ENCODE measurements at places on chromosomes 4 and X. TPM values are rescaled to one million over a fixed set of nuclear protein-coding genes. Genes with fewer than 3 reads are reported as not detected.

Gene ADGRG4
- total RNA-seq: not detected

Gene MAGED4
- 38.1 TPM for total RNA-seq

Gene CLNK
- total RNA-seq: not detected

Gene USP11
- total RNA-seq: 53.0 TPM

Gene KCNE5
- total RNA-seq: 0.33 TPM

Gene GSX2
- 0.12 TPM for total RNA-seq

Gene PRMT9
- 12.7 TPM for total RNA-seq

Gene F11
- total RNA-seq: not detected

Gene SCML2
- 1.5 TPM for total RNA-seq

Gene GPRIN3
- total RNA-seq: 0.12 TPM

Gene AMER1
- total RNA-seq: 1.2 TPM

Gene SPIN2A
- total RNA-seq: 0.37 TPM

Gene CYSLTR1
- total RNA-seq: 0.11 TPM

Gene CFAP99
- not detected for total RNA-seq

Gene POU4F2
- not detected for total RNA-seq

Gene ADGRL3
- total RNA-seq: 0.11 TPM

Data from uterine smooth muscle cell (primary cell).